ENCODE measurements at places on chromosomes 11 and 22. TPM values are rescaled to one million over a fixed set of nuclear protein-coding genes. Genes with fewer than 3 reads are reported as not detected.

DNA sequence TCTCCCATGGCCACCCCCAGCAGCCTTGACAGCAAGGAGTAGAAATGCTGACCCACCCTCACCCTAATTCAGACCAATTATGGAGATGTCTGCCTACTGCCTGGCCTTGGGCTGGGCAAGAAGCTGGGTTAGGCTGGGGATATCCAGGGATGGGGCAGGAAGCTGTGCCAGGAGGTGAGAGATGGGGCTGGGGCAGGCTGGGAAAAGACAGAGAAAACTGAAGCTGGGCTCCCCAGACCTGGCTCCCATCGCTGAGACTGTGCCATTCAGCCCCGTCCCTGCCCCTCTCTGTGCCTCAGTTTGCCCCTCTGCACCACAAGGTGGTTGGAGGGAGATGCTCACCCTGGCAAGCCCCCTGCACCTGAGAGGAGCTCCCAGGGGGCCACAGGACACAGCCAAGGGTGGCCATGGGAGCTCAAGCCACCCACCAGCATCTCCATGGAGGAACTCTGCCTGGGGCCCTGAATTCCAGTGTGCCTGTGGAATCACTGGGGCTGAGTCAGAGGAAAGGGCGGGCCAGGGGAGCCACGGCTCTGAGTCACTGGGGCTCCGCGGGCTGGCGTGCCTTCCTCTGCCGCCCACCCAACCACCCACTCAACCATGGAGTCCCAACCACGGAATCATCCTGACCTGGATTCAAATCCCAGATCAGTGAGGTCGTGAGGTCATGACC lies 6.0 kb upstream of the CARD10 start:
- DNase-seq: no peak

- DNase-seq: no peak
Observed at GRCh38 chr11:131413217-131413616, 42.8 kb downstream of the NTM start.

- no peak for DNase-seq
Observed at GRCh38 chr11:33387581-33387980, 130.4 kb downstream of the HIPK3 start.

GRCh38 chr11:65366340-65366773 lies 11.8 kb downstream of the TIGD3 start:
- DNase-seq: peak; percentile 82

DNA sequence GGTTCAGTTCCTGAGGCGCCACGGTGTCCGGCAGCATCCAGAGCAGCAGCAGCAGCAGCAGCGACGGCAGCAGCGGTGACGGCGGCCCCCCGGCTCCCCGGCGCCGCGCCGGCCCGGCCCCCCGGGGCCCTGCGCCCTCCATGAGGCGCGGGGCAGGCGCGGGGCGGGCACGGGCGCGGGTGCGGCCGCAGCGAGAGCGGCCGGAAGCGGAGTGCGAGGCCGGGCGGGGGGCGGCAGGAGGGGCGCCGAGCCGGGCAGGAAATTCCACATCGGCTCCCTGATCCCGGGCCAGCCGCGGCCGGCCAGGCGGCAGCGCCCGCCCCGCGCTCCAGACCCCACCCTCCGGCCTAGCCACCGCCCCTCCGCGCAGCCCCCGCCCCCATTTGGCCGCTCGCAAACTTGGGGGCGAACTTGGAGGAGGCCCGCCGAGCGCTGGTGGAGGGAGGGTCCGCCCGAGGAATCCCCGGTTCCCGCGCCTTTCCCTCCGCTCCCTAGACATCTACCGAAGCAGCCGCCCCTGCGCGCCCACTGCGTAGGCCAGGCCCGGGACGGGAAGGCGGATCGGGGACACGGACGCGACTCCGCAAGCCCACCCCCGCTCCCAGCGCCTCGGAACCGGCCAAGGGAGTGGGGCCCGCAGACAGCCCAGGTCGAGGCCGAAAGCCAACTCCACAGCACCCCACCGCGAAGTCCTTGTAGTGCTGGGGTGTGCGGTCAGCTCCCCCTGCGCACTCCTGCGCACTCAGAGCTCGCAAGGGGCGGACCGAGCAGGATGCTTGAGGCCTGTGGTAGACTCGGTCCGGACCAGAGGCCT lies at the start of gene SCARF2:
SCARF2 (minus strand) TSS at position 213 of the 814 bp plus-strand sequence; CDS start at position 142, 71 bp downstream.
- peak; percentile 89 for DNase-seq

DNA sequence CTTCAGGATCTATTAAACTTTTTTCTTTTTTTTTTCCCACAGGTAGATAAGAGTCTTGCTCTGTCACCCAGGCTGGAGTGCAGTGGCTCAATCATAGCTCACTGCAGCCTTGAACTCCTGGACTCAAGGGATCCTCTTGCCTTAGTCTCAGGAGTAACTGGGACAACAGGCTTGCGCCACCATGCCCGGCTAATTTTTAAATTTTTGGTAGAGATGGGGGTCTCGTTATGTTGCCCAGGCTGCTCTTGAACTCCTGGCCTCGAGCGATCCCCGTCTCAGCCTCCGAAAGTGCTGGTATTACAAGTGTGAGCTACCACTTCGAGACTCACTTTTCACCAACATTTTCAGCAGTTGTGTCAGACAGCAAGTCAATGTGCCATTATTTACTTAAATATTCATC lies 962 bp downstream of the SIRT3 start:
- DNase-seq: no peak

GRCh38 chr11:62592146-62592815 lies 958 bp upstream of the TUT1 start:
- no peak for DNase-seq

SLC15A3 gene
- 8.0 TPM for total RNA-seq

GRCh38 chr22:49865156-49865555 lies 11.5 kb downstream of the ZBED4 start:
- no peak for DNase-seq

TREH gene
- total RNA-seq: not detected

OR52H1 gene
- total RNA-seq: not detected

DNA sequence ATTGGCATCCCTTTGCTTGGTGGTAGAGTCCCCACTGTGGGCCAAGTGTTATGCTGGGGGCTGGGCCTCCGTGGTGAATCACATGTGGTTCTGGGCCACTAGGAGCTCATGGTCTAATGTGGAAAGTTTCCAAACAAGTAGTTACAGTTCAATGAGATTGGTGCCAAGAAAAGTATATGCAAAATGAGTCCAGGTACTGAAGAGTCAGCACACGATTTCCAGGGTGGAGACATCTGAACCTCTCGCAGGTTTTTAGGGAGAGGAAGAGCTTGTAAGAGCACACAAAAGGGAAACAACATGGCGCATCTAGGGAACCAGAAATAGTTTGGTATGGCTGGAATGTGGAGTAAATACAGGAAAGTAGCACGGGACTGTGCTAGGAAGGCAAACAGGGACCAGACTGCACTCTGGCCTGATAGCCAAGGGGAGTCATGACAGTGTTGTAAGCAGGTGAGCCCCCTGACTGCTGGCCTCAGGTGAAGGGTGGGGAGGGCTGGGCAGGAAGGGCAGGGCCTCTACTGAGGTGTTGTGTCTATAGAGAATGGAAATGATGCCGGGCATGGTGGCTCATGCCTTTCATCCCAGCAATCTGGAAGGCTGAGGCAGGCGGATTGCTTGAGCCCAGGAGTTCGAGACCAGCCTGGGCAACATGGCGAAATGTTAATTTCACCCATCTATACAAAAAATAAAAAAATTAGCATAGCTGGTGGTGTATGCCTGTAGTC lies 12.6 kb downstream of the POLR2F start:
- DNase-seq: no peak

SMTNL1 gene
- 107 TPM for total RNA-seq

DNA sequence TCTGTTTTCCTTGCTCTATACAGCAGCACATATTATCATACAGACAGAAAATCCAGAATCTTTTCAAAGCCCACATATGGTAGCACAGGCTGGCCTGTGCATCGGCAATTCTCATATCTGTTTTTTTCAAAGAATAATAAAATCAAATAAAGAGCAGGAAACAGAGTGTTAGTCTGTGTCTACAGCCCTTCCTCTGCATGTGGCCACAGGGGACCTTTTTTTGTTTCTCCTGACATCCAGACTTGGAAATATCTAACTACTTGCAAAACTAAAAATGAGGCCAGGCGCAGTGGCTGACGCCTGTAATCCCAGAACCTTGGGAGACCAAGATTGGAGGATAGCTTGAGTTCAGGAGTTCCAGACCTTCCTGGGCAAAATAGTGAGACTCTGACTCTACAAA lies 20.3 kb downstream of the LAYN start:
- no peak for DNase-seq

GRCh38 chr11:33907421-33907820 lies 15.5 kb upstream of the LMO2 start:
- DNase-seq: no peak

GRCh38 chr11:115317277-115318185 lies 186.7 kb downstream of the CADM1 start:
- peak; percentile 35 for DNase-seq

DNA sequence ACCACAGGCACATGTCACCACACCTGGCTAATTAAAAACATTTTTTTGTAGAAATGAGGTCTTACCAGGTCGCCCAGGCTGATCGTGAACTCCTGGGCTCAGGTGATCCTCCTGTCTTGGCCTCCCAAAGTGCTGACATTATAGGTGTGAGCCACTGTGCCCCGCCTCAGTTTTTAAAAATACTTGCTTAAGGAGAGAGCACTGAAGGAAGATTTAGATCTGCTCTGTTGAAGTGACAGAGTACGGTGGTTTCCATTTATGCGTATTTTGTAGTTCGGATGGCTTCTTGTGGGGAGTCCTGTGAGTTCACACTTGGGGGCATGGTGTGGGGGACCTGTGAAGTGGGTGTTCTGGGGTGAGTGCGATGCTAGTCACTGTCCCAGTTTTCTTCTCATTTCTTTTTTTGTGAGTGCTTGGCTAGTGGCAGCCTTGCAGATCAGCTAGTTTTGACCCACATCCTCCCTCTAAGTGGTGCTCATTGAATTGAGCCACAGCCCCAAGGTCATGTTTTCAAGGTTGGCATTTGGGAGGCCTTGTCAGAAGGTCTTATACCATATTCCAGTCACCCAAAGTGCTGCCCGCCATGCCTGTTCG lies 31.5 kb downstream of the PTPRJ start:
- no peak for DNase-seq

PNPLA3 gene
- total RNA-seq: 0.51 TPM

PLCB3 gene
- total RNA-seq: 18.5 TPM

DNA sequence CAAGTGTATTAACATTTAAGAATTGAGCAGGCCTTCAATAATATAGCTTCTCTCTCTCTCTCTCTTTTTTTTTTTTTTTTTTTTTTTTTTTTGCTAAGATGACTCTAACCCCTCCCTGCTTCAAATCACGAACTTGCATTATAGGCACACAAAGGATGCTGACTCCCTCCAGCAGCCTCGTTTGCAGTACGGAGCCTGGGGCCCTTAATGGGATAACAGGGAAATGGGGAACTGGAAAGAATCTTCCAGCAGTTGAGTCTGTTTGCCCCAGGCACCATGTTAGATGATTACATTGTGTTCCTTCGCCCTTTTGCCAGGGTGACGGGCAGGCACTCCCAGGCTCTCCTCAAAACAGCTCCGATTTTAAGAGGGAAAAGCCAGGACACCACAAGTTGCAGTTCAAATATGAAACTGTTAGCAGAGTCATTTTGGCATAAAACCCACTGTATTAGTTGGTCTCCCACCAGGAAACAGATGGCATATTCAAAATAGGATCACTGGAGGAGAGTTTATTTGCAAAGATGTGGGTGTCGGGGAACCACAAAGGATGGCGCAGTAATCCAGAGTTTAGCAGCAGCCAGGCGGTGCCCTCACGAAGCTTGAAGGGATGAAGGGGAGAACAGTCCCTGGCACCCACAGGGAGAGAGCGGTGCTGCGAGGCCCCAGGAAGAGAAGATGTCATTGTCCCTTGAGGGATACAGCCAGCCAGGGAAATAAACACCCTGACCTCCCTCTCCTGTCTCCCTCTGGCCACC lies 26.5 kb upstream of the TREH start:
- DNase-seq: peak; percentile 35

GRCh38 chr22:17699696-17700340 lies 61.3 kb downstream of the BCL2L13 start:
- DNase-seq: no peak

DNA sequence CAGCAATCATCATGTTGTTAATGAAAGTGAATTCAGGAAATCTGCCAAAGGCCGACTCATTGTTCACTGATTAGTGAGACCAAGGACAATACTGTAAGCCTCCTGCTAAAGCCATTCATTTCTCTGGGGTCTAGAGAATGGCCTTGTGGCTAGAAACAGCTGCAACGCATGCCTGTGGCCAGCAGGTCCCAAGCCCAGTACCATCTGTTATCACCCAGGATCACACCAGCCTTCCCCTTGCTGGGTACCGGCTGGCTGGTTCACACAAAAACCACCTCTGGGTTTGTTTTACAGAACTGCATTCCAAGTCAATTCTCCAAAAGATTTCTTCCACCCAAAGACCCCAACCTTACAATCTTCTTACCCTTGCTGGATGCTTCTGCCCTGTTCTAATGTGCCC lies 1.1 kb downstream of the PLAAT5 start:
- peak; percentile 36 for DNase-seq

HBE1 gene
- total RNA-seq: 3.3 TPM

DNA sequence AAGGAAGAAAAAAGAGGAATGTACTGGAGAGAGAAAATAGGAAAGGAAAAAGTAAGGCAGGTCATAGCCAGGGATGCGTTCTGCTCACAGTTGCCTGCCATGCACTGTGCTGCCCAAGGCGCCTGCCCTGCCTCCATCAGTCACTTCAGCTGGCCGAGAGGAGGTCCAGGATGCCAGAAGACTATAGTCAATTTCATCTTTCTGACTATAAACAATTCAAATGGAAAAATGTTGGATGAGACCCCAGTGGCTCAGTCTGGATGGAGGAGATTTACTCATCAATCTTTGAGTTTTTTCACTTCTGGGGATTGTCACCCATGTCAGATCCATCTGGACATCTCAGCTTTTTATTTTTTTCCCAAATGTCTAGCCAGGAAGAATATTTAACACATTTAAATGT lies 36.7 kb upstream of the CLMP start:
- DNase-seq: no peak

PANX3 gene
- not detected for total RNA-seq

DNA sequence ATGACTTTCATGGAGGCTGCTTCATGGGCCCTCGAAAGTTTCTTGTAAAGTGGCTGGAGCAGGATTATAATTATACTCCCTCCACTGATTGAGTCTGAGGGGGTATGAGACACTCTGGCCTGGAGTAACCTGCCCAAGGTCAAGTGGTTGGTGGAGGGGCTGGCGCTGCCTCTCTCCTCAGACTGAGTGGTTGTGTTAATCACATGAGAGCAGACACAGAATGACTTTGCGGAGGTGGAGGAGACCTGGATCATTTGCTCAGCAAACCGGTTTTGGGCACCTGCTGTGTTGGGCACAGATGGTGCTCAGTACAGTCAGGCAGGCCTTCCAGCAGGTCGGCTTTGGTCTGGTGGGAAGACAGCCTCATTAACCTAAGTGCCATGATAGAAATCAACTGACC lies 11.8 kb downstream of the BCR start:
- DNase-seq: no peak

FAT3 gene
- total RNA-seq: 22.8 TPM

BTG4 gene
- 3.0 TPM for total RNA-seq

GRCh38 chr11:61194981-61195695 lies 8.2 kb upstream of the PGA3 start:
- DNase-seq: no peak

- no peak for DNase-seq
Observed at GRCh38 chr22:36858966-36859365, 1.8 kb upstream of the NCF4 start.
